ENCODE measurements at places on chromosomes 4 and X. TPM values are rescaled to one million over a fixed set of nuclear protein-coding genes. Genes with fewer than 3 reads are reported as not detected.

Gene CXCL5
- 20.4 TPM for total RNA-seq

Gene PCSK1N
- total RNA-seq = 7.1 TPM

Gene CXorf65
- total RNA-seq = not detected

Gene RPL36A
- total RNA-seq = 1,124 TPM

Gene TMPRSS11A
- not detected for total RNA-seq

Gene BANK1
- 0.16 TPM for total RNA-seq

Gene TLR10
- total RNA-seq = not detected

Gene RTL3
- total RNA-seq = not detected

Gene PRICKLE3
- 21.5 TPM for total RNA-seq

Gene CD38
- total RNA-seq = not detected

Gene PAK3
- 0.95 TPM for total RNA-seq

Gene RBM3
- total RNA-seq = 180 TPM

Gene CXCL9
- total RNA-seq = not detected

Gene NDST3
- total RNA-seq = not detected

Gene CNKSR2
- 0.27 TPM for total RNA-seq

Gene GC
- not detected for total RNA-seq

Gene HS6ST2
- 0.38 TPM for total RNA-seq

Gene LRAT
- 2.4 TPM for total RNA-seq

Gene AR
- not detected for total RNA-seq

Gene MFAP3L
- 3.1 TPM for total RNA-seq

Gene USP17L13
- total RNA-seq = not detected

Gene FBXW7
- total RNA-seq = 35.5 TPM

Data from hair follicular keratinocyte (primary cell).